Dorsolateral prefrontal cortex (tissue), 122 donors: ENCODE measurements at places on chromosomes 12 and 14.

- DNase-seq = no peak
Observed at GRCh38 chr14:70801836-70802235, 7.5 kb downstream of the MAP3K9 start.

DNA sequence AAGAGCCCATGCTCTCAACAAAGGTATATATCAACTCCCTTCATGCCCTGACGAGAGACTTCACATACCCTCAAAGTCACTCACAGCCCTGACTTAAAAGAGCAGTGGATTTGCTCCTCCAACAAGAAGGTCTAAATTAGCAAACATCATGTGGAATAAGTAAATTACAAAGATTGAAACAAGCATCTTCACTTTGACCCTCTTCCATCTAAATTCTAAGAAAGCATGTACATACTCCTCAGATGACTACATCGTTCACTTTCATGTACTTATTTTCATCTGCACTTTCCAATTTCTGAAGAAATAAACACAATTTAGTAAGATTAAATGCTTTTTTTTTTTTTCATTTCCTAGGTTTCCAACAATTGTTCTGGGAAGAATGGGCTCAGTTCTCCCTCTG is 38.6 kb upstream of the KRR1 start:
- no peak for DNase-seq

DNA sequence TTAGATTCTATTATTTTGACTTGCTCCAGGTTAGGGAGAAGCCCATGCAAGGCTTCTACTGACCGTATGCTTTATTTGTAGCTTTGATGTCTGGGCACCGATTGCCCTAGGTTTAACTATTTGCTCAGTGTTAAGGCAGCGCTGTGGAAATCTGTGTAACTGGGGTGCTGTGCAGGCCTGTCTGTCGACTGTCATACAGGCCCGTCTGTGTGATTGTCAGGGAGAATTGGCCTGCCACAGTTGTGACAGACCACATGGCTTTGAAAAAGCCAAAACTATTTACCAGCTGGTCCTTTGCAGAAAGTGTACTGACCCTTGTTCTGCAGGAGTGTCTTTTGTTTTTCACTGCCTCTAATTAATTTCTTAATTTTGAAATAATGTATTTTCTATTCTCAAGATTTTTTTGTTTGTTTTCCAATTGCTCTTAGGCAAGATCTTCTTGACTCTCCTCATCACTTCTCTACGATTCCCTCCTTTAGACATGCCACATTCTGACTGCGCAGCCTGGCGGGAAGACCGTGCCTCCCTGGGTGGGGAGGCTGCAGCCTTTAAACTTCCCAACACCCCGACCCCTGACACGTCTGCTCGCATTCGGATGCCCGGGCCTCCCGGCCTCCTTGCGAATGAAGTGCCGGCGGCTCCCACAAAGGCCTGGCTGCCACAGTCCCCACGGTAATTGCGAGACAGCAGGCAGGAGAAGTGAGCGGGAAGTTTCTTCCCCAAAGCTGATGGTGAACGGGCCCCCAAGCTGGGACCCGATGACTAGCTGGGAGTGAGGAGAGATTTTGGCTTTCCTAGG is 99.0 kb upstream of the EVL start:
- no peak for DNase-seq

GRCh38 chr12:67852701-67853100 is 136.5 kb upstream of the IFNG-AS1 start:
- no peak for DNase-seq

- DNase-seq = no peak
Observed at GRCh38 chr14:28754209-28754985, 12.2 kb upstream of the FOXG1 start.

- DNase-seq = no peak
Observed at GRCh38 chr12:128313931-128314330, 47.0 kb downstream of the TMEM132C start.

DNA sequence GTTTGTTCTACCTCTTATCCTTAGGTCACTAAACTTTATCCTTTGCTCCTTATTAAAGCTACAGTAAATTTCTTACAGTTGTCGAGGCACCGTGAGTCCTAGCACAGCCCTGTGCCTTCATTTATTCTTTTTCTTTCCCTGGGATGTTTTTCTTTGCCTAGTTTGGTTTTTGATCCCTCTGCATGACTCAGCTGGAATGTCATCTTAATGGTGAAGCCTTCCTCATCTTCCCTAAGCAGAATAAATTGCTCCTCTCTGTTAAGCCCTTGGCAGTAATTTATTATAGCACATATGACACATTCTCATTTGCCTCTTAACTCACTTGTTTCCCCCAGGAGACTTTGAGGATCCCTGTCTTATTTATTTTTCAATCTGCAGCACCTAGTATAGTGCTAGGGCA is 16.6 kb downstream of the ACTR10 start:
- DNase-seq = no peak

DNA sequence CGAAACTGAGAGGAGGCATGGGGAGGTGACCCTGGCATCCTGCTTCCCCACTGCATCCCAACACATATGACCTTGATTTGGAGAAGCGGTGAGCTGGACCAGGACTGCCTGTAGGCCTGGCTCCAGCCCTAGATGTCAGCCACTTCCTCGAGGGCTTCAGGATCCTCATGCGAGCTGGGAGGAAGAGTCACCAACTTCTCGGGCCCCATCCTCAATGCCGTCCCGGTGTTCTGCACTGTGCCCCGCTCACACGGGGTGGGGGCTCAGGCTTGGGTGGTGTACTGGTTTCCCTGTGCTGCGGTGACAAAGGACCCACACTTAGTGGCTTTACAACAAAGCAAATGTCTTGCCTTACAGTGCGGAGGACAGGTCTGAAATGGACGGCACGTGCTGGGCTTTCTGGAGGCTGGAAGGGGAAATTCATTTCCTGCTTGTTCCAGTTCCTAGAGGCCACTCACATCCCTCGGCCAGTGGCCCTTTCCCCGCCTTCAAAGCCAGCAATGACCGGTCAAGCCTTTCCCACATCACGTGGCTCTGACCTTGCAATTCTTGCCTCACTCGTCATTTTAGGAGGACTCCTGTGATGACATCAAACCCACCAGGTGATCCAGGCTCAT is 298.1 kb upstream of the RTL1 start:
- no peak for DNase-seq

DNA sequence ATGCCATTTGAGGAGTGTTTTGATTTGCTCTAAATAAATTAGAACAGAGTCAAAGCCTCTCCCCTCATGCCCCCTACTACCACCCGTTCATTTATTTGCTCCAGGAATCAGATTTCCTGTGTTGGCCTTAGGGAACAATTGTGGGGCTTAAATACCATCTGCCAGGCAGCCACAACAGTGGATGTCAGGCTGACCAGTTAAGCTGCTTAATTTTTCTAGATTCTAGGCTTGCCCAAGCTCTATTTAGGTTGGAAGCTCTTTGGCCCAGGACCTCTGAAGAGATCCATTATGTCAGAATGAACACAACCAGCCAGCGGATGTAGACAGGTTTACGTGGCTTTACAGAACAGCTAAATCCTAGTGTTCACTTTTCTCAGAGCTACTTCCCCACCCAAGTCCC is 1.0 kb upstream of the TIMELESS start:
- DNase-seq = no peak

DNA sequence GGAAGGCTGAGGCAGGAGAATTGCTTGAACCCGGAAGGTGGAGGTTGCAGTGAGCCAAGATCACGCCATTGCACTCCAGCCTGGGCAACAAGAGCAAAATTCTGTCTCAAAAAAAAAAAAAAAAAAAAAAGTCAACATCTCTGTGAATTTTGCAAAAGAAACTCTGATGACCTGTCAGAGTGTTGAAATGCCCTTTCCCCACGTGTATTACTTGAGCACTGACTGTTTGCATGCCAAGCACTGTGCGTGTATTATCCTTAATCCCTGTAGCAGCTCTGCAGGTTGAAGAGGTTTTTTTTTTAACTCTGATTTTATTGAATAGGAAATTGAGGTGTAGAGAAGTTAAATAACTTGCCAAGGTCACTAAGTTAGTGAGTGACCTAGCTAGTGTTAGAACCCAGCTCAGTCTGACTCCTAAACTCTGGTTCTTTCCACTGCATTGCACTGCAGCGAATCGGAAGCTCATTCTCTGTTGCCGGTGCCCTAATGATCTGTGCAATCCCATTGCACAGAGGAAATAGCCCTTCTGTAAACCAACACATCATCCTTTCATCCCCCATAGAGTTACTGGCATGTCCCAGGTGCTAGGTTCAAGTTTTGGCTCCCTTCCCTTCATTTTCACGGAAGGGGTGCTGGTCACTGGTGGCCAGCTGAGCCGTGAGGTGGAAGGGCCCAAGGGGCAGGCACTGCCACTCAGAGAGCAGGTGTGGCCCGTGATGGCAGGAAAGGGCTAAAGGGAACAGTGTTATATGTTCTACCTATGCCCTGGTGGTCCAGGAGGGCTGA is 122.3 kb downstream of the EML1 start:
- DNase-seq = no peak

DNA sequence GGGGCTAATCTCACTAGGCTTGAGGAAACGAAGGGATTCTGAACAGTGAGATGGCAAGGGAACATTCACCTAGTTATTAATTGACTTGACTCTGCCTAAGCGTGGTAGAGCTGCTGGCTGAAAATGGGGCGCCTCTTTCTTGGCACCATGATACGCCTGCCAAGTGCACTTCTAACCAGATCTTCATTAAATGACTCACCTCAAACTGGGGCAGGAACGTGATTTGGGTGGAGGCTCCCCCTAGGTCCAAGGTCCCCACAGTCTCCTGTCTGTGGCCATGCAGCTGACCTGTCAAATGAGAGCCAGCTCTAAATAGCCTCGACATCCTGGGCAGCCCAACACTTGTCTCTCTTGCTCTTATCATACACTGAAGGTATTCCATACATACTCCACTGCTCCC is 26.0 kb downstream of the COQ6 start:
- no peak for DNase-seq

- no peak for DNase-seq
Observed at GRCh38 chr12:6494968-6495367, 1.1 kb downstream of the NCAPD2 start.

- DNase-seq = no peak
Observed at GRCh38 chr12:15151161-15152091, 69.8 kb downstream of the RERG start.

- no peak for DNase-seq
Observed at GRCh38 chr14:32809255-32809654, 129.4 kb upstream of the NPAS3 start.

- no peak for DNase-seq
Observed at GRCh38 chr12:82793751-82794281, 107.1 kb downstream of the TMTC2 start.

DNA sequence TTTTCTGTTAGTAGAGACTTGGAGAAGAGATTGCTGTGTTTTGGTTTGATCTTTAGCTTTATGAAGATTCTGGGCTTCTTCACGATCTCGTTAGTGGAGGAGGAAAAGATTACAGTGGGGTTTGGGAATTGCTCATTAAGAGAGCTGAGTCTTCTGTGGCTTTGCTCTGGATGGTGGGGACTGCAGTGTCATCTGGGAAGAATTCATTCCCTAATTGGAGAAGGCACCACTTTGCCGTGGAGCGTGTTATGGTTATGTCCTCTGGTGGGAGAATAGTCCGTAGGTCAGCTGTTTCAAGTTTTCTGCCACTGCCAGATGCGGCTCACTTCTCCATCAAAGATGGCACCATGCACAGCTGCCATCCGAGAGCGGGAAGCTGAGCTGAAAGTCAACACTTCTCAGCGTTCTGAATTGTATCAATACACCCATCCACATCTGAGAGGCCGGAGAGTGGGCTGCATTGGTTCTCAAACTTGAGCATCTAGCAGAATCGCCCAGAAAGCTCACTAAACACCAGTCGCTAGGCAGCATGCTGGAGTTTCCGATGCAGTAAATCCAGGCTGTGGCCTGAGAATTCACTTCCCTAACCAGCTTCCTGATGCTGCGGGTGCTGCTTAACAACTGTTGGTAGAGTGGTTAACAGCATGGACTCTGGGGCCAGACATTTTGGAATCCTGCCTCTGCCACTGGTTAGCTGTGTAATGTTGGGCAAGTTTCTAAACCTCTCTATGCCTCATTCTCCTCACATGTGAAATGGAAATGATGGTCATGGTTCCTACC is 117.8 kb downstream of the PLXNC1 start:
- DNase-seq = no peak

GRCh38 chr12:87439990-87440827 is 589.0 kb downstream of the C12orf50 start:
- DNase-seq = no peak

DNA sequence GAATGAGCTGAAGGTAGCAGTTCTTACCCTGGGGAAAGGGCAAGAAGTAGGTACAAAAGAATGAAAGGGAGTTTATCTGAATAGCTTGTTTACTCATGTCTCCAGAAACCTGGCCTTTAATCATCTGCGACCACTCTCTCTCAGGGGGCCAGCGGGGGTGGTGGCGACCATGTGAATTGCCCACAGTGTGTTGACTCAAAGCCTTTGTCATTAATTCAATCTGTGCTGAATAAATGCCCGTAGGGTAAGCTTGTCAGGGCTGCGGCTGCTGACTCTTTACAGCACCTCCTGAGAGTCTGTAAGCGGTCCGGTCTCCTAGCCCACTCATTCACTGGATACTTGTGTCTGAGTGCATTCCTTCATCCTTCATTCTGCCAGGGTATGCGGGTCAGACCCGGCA is 874.4 kb downstream of the SLC6A15 start:
- DNase-seq = no peak

DNA sequence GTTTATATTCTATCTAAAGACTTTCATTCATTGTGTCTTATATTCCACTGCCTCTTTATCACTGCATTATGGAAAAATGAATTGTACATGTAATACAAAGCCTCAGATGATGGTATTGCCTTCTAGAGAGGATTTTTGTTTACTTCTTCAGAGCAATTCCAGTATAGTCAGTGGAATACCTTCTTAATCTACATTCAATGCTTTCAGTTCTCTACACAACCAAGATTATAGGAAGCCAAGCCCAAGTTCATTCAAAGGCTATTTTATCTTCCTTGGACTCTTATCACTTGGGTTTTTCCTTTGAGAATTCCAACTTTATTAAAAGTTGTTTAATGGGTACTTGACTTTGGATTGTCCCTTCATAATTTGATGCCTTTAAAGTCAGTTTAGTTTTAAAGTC is 1971.0 kb upstream of the FLRT2 start:
- no peak for DNase-seq

DNA sequence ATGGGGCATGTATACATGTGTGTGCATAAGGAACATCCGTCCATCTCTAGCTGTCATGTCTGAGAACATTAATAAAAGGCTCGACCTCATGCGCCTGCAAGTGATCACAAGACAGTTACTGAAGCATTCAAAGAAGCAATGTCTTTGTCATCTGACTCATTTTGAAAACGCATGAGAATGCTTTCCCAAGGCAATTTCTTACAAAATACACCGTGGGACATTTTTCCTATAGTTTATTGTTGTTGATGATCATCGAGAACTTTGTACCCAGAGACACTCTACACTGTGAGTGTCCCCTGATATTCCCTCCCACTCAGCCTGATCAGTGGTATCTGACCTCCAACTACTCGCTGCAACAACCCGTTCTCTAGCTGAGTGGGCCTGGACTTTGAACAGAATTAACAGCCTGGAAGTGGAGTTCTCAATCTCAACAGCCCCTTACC is 68.1 kb downstream of the ETV6 start:
- no peak for DNase-seq

- no peak for DNase-seq
Observed at GRCh38 chr12:1422604-1423315, 171.6 kb downstream of the FBXL14 start.
